ENCODE measurements at places on chromosomes 5 and 9.

DNA sequence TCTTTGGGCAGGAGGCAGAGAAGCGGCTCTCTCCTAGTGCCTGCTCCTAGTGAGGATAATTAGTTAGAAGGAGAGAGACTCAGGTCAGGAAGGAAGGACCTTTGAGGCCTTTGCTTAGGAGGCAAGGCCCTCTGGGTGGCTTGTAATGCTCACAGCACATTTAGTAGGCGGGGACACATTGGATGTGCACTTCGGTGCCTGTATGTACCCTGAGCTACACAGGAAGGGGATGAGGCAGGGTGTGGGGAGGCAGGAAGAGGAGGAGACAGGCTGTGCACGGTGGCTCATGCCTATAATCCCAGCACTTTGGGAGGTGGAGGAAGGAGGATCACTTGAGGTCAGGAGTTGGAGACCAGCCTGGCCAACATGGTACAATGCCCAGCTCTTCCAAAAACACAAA lies 7.2 kb upstream of the LCN2 start:
- no peak for DNase-seq
- no peaks in the 10 kb centered on the region for H3K36me3 ChIP-seq
- no peaks in the 10 kb centered on the region for H3K4me1 ChIP-seq
- no peak overlapping the region for H3K4me3 ChIP-seq

DNA sequence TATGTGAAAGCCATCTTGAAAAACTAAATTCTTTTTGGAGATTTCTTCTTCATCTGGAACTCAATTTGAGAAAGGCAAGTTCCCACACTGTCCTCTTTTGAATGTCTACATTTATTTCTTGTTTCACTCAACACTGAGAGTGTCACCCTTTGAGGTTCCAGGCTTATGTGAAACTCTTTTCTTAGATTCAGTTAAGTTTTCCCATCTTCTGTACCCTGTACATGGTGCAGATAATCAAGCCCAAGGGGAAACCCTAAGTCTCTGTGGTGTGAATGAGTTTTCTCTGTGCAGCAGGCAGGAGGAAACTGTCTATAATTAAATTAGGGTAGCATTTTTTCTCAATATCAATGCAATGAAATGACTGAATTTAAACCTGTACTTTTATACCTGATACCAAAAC lies 72.3 kb upstream of the PRLR start:
- no peaks in the 10 kb centered on the region for H3K27me3 ChIP-seq
- H3K36me3 ChIP-seq, result no peaks in the 10 kb centered on the region
- no peaks in the 10 kb centered on the region for H3K4me1 ChIP-seq
- no peak overlapping the region for H3K4me3 ChIP-seq
- H3K27ac ChIP-seq, result no peak overlapping the region

DNA sequence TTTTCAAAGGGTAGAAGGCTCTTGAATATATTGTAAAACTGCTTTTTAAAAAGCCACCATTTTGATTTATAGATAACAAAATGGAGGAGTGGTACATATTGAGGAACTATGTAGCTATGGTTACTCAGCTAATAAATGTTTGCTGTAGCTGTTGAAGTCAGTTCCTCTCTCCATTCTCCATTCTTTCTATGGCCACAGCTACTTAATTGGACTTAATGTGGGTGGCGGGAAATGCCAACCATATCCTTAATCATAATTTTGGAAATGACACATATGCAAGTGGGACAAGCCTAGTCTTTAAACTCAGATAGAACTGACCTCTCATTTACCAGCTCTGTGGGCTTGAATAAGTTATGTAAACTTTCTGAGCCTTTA lies 10.6 kb downstream of the CDKN2A start:
- H3K27ac ChIP-seq, result no peak overlapping the region
- H3K27me3 ChIP-seq, result no peaks in the 10 kb centered on the region
- H3K4me1 ChIP-seq, result no peaks in the 10 kb centered on the region
- H3K36me3 ChIP-seq, result no peaks in the 10 kb centered on the region

GRCh38 chr9:121143771-121144170 lies 57.9 kb downstream of the RAB14 start:
- H3K4me1 ChIP-seq, result no peaks in the 10 kb centered on the region
- no peak overlapping the region for H3K27ac ChIP-seq
- DNase-seq, result no peak
- no peak overlapping the region for H3K4me3 ChIP-seq
